ENCODE measurements at places on chromosomes 11 and 22.

DNA sequence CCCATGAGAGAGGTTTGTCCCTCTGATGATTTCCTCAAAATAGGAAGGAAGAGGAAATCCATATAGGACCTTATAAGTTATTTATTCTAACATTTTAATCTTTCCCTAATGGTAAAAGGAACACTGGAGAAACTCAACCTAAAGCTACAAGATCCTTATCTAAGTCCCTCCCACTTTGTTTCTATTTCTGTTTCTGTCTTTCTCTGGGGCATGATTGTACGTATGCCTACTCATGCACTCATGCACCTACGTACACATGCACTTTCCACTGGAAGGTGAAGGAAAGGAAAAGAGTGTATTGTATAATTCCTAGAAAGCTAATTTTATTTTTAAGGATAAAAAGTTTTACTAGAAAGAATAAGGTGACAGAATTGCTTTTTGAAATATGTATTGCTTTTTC lies 125.0 kb downstream of the RAB38 start:
- DNase-seq: no peak

DNA sequence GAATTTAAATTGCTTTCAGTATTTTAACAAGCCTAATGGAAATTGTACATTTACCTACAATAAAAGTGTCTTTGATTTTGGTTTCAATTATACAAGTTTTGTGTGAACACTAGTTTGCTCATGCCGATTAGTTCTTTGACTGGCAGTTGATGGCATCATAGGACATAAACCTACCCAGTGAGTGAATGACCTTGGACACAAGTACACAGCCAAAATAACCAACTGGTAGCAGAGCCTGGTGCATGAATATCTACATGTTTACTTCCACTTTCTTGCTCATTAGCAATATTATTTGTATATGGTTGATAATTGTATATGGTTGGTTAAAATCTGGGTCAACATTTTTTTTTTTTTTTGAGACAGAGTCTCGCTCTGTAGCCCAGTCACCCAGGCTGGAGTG lies 37.8 kb downstream of the STIM1 start:
- no peak for DNase-seq

- DNase-seq: no peak
Measured at GRCh38 chr22:20279662-20280134, 11.6 kb upstream of the RTN4R start.

DNA sequence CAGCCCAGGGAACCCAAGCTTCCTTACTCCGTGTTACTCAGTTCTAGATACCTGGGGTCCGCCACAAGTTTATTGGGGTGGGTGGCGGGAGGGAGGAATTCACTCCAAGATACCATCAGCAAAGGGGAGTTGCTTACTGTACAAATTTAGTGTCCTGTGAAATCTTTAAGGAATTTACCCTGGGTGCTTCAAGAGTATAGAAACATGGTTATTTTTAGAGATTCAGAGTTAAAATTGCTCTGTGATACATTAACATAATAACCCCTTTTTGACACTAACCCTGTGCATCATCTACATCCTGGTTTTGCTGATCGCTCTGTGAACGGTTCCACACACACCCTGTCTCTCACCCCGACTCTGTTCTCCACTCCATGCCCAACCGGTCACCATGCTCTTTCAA lies 18.9 kb upstream of the LYVE1 start:
- no peak for DNase-seq

DNA sequence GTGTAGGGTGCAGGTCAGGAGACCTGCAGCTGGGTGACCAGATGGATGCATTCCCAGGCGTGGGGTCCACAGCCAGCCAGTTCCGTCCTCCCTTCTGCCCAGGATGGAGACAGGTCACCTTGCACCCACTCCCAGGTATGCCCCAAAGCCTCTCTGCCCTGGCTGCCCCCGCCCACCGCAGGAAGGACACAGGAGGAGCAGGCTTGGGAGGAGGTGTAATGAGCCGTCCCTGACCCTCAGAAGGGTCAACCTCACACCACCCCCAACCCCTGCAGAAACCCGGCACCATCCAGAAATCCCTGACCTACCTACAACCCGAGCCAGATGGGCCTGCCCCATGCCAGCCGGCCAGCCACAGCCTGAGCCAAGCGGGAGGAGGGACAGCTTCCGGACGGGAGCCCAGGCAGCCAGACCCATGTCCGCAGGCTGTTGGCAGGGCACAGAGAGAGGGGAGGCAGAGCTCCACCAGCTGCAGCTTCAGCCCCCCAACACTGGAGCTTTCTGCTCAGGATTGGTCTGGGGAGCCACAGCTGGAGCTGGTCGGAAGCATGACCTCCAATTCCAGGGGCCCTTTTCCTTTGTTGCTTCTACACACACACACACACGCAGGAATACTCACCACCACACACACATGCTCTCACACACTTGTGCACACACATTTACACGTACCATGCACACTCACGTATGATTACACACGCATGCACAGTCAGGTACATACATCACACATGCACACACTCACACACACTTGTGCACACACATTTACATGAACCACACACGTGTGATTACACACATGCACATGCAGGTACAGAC lies 5.3 kb downstream of the IFITM10 start:
- DNase-seq: no peak

GRCh38 chr11:69460540-69461257 lies 20.8 kb upstream of the LINC01488 start:
- DNase-seq: no peak

GRCh38 chr11:17145972-17146371 lies 61.8 kb downstream of the PIK3C2A start:
- no peak for DNase-seq

GRCh38 chr11:48210052-48210451 lies 6.6 kb upstream of the OR4B1 start:
- no peak for DNase-seq

GRCh38 chr11:103623933-103624332 lies 412.5 kb upstream of the DDI1 start:
- DNase-seq: no peak

DNA sequence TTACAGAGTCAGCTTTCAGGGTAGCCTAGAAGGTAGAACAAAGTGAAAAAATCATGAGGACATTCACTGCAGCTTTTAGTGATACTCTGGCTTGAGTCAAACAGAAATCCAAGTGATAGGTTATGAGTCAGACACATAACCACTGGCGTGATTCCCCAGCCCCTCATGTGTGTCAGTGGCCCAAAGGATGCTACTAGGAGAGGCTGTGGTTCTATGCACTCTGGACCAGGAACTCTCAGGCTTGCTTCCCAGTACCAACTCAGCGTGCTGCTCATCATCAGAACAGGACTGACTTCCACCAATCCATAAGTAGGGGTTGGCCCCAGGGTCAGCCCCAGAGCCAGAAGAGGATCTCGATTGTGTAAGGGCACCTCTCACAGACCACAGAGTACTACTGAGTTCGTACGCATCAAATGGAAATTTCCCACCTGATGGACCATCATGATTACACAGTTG lies 116.8 kb downstream of the MED15 start:
- DNase-seq: no peak

DNA sequence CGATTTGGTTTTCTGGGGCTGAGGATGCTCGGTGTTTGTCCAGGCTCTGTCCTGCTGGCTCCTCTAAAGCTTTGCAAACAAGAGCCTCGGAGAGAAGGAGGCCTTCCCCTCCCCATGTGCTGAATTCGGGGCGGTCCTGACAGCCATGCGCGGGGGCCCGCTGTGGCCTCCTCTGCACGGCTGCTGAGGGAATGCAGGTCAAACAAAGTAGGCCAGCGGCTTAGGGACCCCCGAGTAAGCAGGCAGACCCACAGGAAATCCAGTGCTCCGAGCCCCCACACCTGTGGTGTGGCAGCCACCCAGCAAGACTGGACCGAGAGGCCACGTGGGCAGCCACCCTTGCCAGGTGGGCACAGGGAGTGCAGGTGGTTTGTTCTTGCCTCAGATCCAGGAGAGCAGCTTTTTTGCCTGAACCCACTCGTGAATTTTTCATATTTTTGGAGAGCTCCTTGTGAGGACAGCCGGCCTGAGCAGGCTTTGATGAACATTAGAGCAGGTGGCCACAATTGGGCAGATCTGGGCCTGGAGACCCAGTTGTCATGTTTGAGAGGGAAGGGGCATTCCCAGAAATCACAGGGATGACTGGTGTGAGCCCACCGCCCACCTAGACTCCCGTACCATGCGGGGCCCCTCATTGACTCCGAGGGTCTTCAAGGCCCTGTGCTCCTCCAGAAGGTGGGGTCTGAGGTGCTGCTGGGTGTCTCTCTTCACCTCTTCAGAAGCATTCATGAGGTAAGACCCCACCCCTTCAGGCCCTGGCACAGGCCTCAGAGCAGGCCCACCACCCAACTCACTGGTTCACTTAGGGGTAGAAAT lies 43.0 kb upstream of the KCNQ1OT1 start:
- DNase-seq: no peak

DNA sequence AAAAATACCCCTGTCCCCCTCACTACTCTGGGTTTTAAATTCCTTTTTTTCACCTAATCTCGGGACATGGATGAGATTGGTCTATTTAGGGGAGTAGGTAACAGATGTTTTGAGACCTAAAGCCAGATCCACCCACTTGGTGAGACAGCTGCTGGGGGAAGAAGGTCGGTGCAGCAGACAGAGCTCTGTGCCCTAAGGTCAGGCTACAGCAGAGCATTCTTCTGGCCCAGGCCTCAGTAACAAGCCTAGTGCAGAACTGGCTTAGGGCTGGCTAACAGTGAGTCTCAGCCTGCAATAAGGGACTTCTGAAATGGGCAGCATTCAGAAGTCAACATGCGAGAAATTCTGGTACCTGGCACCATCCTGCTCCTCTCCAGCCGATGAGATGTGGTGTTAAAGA lies 444.9 kb upstream of the KIRREL3 start:
- DNase-seq: no peak

DNA sequence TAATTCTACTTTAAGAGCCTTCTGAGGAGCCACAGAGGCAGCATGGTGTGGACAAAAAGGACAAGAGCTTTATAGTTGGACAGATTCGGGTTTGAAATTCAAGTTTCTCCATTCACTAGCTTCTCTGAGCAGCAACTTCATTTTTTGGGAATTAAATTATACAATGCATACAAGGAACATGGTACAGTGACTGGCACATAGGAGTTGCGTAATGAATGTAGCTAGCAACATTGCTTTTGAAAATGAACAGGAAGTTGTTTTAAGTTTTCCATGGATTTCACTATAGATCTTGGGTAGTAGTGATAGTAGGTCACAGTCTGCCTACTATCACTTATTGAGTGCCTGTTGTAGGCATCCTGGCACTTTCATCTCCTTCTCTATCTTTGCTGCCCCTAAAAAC lies 41.0 kb upstream of the BMAL1 start:
- no peak for DNase-seq

- no peak for DNase-seq
Measured at GRCh38 chr11:128328955-128329551, 258.3 kb downstream of the ETS1 start.

DNA sequence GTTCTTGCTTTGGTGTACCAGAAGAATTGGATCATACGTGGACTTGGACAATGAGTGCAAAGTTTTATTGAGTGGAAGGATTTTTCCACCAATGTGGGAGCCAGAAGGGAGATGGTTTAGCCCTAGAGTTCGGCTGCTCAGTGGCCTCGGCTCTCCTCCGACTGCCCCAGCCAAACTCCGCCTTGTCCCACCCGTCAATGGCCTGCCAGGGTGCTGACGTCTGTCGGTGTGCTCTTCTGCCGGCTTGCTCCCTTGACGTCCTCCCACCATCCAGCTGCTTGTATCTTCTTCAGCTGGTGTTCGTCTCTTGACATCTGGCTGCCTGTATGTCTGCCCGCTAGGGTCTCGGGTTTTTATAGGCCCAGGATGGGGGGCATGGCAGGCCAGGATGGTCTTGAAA lies 154.8 kb downstream of the APOL5 start:
- no peak for DNase-seq

GRCh38 chr11:81098471-81098870 lies 1635.2 kb downstream of the FAM181B start:
- DNase-seq: no peak

DNA sequence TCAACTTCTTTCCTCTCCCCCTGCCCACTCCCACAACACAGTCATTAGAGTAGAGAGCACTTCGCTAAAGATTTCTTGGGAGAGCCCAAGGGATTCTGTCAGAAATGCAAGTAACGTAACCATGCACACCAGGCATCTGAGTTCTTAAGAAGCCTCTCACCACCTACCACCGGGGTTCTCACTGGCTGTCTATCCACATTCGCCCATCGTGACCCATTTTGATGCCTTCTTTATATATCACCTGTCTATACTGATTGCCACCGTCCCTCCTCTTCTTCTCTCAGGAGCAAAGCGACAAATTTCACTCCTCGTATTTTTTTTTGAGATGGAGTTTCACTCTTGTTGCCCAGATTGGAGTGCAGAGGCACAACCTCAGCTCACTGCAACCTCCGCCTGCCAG lies 23.9 kb upstream of the RASD2 start:
- no peak for DNase-seq

- DNase-seq: no peak
Measured at GRCh38 chr11:90100431-90100830, 14.7 kb downstream of the UBTFL1 start.

All from NCI-H345 (cell line).